ENCODE measurements at places on chromosomes 12 and 14.

GRCh38 chr14:45051896-45052295 lies 32.0 kb upstream of the PRPF39 start:
- peaks cover 6% of the 10 kb centered on the region for H3K36me3 ChIP-seq
- no peak overlapping the region for H3K27ac ChIP-seq
- H3K4me3 ChIP-seq, result no peak overlapping the region
- DNase-seq, result no peak
- no peaks in the 10 kb centered on the region for H3K27me3 ChIP-seq

- peaks cover 5% of the 10 kb centered on the region for H3K27me3 ChIP-seq
- no peak for DNase-seq
- H3K4me3 ChIP-seq, result no peak overlapping the region
- H3K4me1 ChIP-seq, result peaks cover 16% of the 10 kb centered on the region
These were observed 1.5 kb downstream of the RASAL1 start for GRCh38 chr12:113134071-113134470.

GRCh38 chr14:32710231-32710671 lies 228.4 kb upstream of the NPAS3 start:
- H3K4me3 ChIP-seq, result no peak overlapping the region
- no peaks in the 10 kb centered on the region for H3K36me3 ChIP-seq
- no peak for DNase-seq
- H3K27me3 ChIP-seq, result no peaks in the 10 kb centered on the region

GRCh38 chr14:65486863-65487262 lies 74.3 kb downstream of the FUT8 start:
- H3K27ac ChIP-seq, result no peak overlapping the region
- H3K36me3 ChIP-seq, result no peaks in the 10 kb centered on the region

DNA sequence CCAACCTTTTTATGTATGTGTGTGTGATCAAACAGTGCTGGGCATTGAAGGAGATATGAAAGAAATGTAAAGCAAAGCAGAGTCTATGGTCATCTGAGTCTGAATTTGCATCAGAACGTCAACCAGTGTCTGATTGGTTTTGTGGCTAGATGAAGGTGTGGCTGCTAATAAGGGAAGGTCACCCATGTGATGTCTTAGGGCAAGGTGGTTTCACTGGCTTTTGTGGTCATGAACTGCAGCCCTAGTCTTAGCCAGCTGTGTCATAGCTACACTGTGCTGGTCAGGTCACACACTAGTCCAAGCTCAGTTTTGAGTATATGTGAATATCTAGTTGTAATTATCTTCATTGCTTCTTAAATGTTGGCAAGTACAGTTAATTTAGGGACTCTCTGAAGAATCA lies 105.8 kb downstream of the TGFB3 start:
- no peaks in the 10 kb centered on the region for H3K27me3 ChIP-seq
- no peak overlapping the region for H3K4me3 ChIP-seq
- no peaks in the 10 kb centered on the region for H3K4me1 ChIP-seq
- DNase-seq, result no peak
- no peaks in the 10 kb centered on the region for H3K36me3 ChIP-seq

- DNase-seq, result no peak
- no peaks in the 10 kb centered on the region for H3K4me1 ChIP-seq
- H3K36me3 ChIP-seq, result no peaks in the 10 kb centered on the region
- no peak overlapping the region for H3K27ac ChIP-seq
- no peaks in the 10 kb centered on the region for H3K27me3 ChIP-seq
These were observed 56.6 kb downstream of the TRPV4 start for GRCh38 chr12:109776624-109777023.

DNA sequence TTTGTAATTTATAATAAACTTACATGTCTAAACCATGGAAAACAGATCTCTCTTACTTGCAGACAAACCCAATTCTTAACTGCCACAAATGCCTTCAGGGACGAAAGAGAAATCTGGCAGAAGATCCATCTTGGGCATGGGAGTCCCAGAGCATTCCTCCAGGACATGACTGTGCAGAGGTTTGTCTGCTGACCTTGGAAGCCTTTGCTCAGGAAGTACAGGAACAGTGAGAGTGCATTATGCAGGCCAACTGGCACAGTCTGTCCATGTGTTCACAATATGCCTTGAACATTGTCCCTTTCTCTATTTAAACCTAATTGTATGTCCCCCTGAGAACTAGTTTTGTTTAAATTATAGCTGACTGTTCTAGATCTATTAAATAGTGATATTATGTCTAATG lies 467.1 kb downstream of the ATP23 start:
- no peak overlapping the region for H3K27ac ChIP-seq
- DNase-seq, result no peak
- no peak overlapping the region for H3K4me3 ChIP-seq
- no peaks in the 10 kb centered on the region for H3K36me3 ChIP-seq

GRCh38 chr12:132528564-132529106 lies 38.7 kb downstream of the FBRSL1 start:
- peaks cover 6% of the 10 kb centered on the region for H3K4me1 ChIP-seq
- no peaks in the 10 kb centered on the region for H3K27me3 ChIP-seq
- no peak for DNase-seq
- H3K36me3 ChIP-seq, result no peaks in the 10 kb centered on the region
- H3K27ac ChIP-seq, result no peak overlapping the region
- no peak overlapping the region for H3K4me3 ChIP-seq

- peaks cover 59% of the 10 kb centered on the region for H3K36me3 ChIP-seq
- H3K4me1 ChIP-seq, result no peaks in the 10 kb centered on the region
- no peak overlapping the region for H3K27ac ChIP-seq
- no peaks in the 10 kb centered on the region for H3K27me3 ChIP-seq
- no peak for DNase-seq
- no peak overlapping the region for H3K4me3 ChIP-seq
These were observed 51.1 kb downstream of the TRAFD1 start for GRCh38 chr12:112176321-112177010.

DNA sequence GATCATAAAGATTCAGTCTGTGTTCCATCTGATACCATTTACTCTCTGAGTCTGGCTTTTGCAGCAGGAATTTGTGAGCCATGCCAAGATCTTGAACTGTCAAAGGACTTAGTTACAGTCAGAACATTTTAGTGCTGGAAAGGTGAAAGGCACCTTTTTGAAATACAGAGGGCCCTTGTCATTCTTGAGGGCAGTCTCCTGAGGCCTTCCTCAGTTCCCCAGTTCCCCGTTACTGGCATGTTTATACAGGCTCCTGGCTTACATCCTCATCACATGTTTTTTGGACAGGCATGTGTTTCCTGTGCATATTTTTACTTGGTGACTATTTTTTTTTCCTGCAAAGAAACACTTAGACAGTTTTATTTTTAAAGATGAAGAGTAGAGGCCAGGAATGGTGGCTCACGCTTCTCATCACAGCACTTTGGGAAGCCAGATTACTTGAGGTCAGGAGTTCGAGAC lies 21.0 kb downstream of the CFAP54 start:
- H3K27ac ChIP-seq, result no peak overlapping the region
- no peak for DNase-seq
- no peaks in the 10 kb centered on the region for H3K27me3 ChIP-seq
- no peaks in the 10 kb centered on the region for H3K36me3 ChIP-seq
- no peaks in the 10 kb centered on the region for H3K4me1 ChIP-seq

DNA sequence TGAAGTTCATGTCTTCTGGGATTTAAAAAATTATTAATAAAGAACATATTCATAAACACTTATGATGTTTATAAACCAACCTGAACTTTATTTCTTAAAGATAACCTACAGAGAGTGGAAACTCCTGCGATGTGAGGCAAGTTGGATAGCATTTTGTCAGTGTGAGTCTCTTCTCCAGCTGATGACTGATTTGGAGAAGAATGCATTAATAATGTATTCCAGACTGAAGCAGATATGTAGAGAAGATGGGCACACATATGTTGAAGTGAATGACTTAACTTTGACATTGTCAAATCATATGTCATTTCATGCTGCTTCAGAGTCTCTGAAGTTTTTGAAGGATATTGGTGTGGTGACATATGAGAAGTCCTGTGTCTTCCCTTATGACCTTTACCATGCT lies 7.3 kb downstream of the HELB start:
- H3K36me3 ChIP-seq, result peaks cover 52% of the 10 kb centered on the region
- no peak overlapping the region for H3K27ac ChIP-seq
- no peak overlapping the region for H3K4me3 ChIP-seq
- H3K27me3 ChIP-seq, result no peaks in the 10 kb centered on the region
- no peak for DNase-seq

DNA sequence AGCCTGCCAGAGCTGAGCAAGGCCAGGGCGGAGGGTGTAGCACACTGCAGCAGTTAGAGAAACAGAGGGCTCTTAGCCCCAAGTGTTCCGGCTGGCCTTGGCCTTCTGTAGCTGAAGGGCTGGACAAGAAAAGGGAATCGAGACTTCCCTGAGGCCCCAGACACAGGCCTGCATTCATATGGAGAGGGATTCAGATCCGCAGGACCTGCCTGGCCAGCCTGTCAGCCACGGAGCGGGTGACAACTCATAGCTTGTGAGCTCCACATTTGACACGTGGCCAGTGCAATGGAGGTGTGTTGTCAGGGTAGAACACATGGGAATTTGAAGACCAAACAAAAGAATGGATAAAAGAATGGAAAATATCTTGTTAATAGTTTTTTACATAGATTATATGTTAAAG lies 182.2 kb upstream of the GSC start:
- peaks cover 1% of the 10 kb centered on the region for H3K4me1 ChIP-seq
- no peaks in the 10 kb centered on the region for H3K27me3 ChIP-seq
- no peak overlapping the region for H3K27ac ChIP-seq
- H3K4me3 ChIP-seq, result no peak overlapping the region
- no peaks in the 10 kb centered on the region for H3K36me3 ChIP-seq

DNA sequence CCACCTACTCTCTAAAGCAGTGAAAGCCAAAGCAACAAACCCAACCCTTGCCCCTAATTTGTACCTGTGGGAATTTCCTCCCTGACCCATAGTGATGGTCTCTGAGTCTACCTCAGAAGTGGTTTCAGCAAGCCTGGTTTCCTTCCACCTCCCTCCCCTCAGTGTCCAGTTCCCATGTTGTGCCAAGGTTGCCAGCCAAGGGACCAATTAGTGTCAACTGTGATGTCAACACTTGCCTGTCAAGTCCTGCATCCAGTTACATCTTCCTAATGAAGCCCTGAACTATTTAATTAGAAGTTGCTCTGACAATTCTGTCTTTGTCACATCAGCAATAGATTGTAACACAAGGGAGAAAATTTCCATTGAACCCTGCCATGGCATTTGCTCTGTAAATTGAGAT lies 194.4 kb upstream of the CCDC196 start:
- no peaks in the 10 kb centered on the region for H3K36me3 ChIP-seq
- H3K27me3 ChIP-seq, result no peaks in the 10 kb centered on the region
- H3K4me1 ChIP-seq, result no peaks in the 10 kb centered on the region
- no peak for DNase-seq

DNA sequence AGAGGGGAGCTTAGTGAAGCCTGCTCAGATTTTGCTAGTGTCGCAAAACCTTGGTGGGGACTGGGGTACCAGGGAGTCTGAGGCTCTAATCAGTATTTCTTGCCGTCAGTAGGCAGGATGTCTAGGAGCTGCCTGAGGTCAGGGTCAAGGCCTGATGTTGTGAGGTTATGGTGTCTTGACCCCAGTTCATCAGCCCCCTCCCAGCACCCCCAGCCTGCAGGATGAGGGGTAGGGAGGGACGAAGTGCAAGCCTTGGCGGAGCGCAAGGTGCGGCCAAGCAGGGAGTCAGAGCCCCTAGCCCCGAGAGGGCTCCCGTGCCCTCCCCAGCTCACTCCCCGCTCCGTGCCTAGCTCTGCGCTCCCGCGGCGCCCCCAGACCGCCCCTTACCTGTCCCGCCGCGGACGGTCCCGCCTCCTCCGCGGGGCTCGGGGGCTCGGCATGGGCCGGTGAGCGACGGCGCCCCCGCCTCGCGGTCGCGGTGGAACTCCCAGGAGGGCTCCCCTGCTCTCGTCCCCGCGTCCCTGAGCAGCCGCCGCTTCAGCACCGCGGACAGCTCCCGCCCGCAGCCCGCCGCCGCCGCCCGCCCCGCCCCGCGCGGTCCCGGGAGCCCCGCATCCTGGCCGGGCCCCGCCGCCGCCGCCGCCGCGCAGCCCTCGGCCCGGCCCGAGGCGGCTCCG lies 347 bp downstream of the SYNDIG1L start:
- no peak overlapping the region for H3K4me3 ChIP-seq
- H3K27me3 ChIP-seq, result peaks cover 23% of the 10 kb centered on the region
- DNase-seq, result peak; percentile 71
- no peaks in the 10 kb centered on the region for H3K36me3 ChIP-seq
- peaks cover 3% of the 10 kb centered on the region for H3K4me1 ChIP-seq

GRCh38 chr14:52360831-52361230 lies 46.7 kb downstream of the PTGER2 start:
- DNase-seq, result no peak
- H3K4me3 ChIP-seq, result no peak overlapping the region
- H3K27me3 ChIP-seq, result no peaks in the 10 kb centered on the region
- no peaks in the 10 kb centered on the region for H3K36me3 ChIP-seq
- no peaks in the 10 kb centered on the region for H3K4me1 ChIP-seq

DNA sequence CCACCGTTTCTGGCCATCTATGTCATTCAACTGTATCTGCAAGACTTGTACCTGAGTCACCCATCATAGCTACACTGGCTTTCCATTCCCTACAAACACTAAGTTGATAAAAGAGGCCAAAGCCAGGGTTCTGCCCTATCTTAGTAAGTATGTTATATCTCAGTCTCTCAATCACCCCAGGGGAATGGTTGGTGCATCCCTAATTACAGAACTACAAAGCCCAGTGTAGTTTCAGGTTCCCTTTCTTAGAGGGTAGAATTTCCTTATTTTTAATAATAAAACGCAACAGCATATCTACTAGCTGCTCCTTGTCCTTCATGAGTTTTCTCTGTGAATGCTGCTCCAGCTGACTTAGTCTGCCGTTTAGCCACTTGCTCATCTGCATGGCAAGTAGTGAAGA lies 57.6 kb downstream of the ST8SIA1 start:
- no peak overlapping the region for H3K27ac ChIP-seq
- no peaks in the 10 kb centered on the region for H3K27me3 ChIP-seq
- no peak for DNase-seq
- no peaks in the 10 kb centered on the region for H3K4me1 ChIP-seq
- H3K36me3 ChIP-seq, result no peaks in the 10 kb centered on the region

GRCh38 chr12:65532764-65533163 lies 254.3 kb downstream of the MSRB3 start:
- H3K27me3 ChIP-seq, result no peaks in the 10 kb centered on the region
- DNase-seq, result no peak
- H3K4me3 ChIP-seq, result no peak overlapping the region
